ENCODE measurements at places on chromosomes 1 and 21.

- no peak for DNase-seq
Observed at GRCh38 chr1:89206373-89206772, 7.6 kb upstream of the GBP4 start.

GRCh38 chr1:74504933-74505512 is 7.4 kb downstream of the LRRC53 start:
- no peak for DNase-seq

GRCh38 chr1:20089328-20090077 is 19.5 kb downstream of the PLA2G5 start:
- no peak for DNase-seq

GRCh38 chr1:40851643-40852042 is 10.5 kb downstream of the CITED4 start:
- DNase-seq = no peak

GRCh38 chr1:229234870-229235472 is 35.9 kb upstream of the RAB4A start:
- no peak for DNase-seq

GRCh38 chr1:8651236-8651890 is 166.1 kb downstream of the RERE start:
- no peak for DNase-seq

DNA sequence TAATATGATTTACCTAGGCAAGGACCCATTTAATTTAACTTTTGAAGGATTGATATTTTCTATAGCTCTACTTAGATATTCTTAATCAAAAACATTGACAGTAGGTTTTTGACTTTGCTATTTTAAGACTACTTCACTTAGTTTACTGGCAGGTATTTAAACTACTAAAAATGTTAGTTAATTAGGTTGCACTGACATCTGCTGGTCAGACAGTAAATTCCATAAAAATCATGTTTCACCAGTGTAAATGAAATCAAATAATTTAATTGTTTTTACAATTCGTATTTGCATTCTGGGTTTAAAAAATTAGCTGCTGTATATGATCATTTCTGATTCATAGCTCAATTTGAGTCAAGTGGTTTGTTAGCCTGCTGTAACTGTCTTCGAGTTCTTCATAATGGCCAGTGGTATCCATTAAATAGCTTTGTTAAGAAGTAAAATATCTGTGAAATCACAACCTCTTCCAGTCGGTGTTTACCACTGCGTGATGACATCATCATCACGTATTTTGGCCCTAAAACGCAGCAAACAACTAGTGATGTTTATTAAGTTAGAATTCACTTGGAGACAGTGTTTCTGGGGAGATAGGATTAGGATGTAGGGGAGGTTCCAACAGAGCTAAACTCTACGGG is 26.2 kb downstream of the EXTL2 start:
- no peak for DNase-seq

DNA sequence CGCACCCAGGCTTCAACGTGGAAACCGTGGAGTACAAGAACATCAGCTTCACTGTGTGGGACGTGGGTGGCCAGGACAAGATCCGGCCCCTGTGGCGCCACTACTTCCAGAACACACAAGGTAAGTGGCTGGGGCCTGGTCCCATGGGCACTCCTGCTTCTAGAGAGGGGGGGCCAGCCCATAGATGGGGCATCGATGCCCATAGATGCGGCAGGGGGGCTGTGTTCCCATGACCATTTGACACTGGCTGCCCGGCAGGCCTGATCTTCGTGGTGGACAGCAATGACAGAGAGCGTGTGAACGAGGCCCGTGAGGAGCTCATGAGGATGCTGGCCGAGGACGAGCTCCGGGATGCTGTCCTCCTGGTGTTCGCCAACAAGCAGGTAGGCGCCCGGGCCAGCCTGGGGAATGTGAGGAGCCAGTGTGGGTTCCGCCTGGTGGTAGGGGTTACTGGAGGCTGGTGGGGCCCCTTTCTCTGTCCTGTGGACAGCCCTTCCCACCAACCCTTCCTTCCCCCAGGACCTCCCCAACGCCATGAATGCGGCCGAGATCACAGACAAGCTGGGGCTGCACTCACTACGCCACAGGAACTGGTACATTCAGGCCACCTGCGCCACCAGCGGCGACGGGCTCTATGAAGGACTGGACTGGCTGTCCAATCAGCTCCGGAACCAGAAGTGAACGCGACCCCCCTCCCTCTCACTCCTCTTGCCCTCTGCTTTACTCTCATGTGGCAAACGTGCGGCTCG is 5.6 kb downstream of the C1orf35 start:
- no peak for DNase-seq

DNA sequence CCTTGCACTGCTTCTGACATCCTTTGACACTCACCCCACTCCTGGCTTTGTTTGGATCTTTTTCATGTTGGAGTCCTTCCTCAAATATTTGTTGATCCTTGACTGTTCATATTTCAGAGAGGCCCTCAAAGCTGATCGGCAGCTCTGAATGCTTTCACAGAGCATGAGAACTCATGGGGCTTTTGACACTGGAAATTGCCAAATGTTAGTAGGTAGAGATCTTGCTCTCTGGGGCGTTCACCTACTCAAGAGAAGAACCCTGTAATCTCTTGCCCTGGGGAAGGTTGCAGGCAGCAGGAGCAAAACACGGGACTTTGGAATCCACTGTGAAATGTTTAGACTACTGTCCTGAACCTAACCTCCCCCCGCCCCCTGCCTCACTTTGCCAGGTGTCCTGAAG is 67.4 kb upstream of the STUM start:
- DNase-seq = no peak

DNA sequence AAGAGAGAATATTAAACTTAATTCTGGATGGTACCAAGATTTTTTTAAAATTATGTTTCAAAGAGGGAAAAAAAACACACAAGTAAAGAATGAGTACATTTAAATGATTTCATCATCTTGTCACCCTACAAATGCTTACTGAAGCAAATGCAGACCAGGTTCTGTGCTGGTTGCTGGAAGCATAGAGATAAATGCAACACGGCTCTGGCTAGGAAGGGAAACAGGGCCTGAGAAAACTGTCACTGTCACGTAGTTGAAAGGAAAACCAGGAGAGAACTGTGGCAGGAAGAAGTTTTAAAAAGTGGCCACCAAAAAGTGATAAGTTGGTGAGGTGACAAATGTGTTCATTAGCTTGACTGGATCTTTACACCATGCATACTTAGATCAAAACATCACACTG is 336.9 kb upstream of the NFIA start:
- DNase-seq = no peak

DNA sequence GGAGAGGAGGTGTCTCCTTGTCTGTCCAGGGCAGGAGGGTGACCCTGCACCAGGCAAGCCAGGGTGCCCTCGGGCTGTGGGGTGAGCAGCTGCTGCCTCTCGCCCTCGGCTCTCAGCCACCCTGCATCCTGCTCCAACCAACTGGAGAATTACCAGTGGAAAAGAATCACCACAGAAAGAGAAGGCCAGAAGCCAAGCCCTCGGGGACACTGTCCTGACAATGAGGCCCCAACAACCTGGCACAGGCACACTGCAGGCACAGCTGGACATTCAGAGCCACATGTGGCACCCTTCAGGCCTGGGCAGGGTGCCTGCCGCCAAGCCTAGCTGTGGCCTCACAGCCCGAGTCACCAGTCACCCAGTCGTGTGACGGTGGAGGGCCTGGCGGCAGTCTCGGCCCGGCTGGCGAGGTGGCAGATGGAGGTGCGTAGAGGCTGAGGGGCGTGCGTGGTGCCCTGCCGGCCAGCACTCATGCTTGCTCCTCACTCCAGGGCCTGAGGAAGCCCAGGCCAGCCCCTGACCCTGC is 12.0 kb downstream of the MEGF6 start:
- DNase-seq = no peak
